ENCODE measurements at places on chromosomes 4 and X.

- no peak for DNase-seq
These were observed 432.9 kb downstream of the GRXCR1 start for GRCh38 chr4:43325220-43325967.

DNA sequence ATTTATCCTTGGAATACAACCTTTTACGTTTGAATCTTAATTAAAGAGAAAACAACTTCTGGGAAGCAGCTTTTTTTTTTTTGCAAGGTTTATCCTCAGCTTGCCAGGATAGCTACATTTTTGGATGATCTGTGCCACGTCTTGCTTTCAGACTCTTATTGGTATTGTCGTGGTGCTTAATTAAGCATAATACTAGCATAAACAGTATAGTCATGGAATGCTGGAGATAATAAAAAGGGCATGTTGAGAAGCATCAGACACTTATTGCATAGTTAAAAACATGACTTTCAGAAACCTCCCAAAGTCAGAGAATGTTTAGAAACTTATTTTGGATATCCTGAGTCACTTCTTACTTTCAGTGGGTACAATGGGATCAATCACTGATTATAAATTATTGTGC lies 77.0 kb downstream of the PALLD start:
- no peak for DNase-seq

GRCh38 chr4:98446499-98447375 lies 185.6 kb downstream of the RAP1GDS1 start:
- DNase-seq, result no peak

- no peak for DNase-seq
These were observed 50.0 kb upstream of the TRIM2 start for GRCh38 chr4:153154007-153154975.

- no peak for DNase-seq
These were observed 2683.1 kb downstream of the ARAP2 start for GRCh38 chr4:33561259-33561658.

DNA sequence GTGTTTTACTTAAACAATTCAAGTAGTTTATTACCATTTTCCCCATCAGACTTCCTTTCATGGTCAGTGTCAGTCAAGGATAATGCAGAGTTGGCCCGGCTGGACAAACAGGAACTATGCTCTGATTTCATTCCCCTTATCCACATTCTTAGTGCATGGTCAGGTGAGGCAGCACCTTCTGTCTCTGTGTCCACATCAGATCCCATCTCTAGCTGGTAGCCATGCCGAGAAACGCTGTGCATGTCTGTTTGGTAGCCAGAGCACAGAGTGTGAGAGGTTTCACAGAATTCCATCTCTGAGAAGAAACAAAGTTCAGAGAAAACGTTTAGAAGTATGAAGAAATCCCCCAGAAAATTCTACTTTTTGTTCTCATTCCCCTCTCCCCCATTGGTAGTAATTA lies 423.7 kb upstream of the TEX13C start:
- no peak for DNase-seq

GRCh38 chrX:18973527-18974192 lies 10.3 kb downstream of the PHKA2 start:
- no peak for DNase-seq

GRCh38 chr4:19319607-19320006 lies 932.1 kb upstream of the SLIT2 start:
- DNase-seq, result no peak

DNA sequence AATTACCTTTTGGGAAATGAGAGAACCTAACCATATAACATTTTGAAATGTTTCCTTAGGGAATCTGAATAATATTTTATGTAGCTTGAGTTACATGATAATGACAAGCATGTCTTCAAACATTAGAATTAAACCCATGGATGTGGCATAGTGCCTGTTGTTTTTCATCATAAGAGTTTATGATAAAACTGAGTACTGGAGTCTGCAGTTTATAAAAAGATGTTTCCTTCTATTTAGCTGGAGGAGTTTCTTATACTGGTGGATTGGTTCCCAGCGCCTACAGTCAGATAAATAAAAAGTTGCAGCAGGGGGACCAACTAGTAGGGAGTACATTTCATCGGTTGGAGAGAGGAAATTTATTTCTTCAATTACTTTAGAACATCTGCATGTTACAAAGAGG lies 70.1 kb upstream of the PCDH18 start:
- DNase-seq, result no peak

- DNase-seq, result no peak
These were observed 22.3 kb downstream of the GRIA2 start for GRCh38 chr4:157242871-157243270.

GRCh38 chr4:19752599-19752998 lies 499.1 kb upstream of the SLIT2 start:
- no peak for DNase-seq

- DNase-seq, result no peak
These were observed 525.1 kb upstream of the ATOH1 start for GRCh38 chr4:93303440-93303839.

- no peak for DNase-seq
These were observed 3.7 kb upstream of the FAT1 start for GRCh38 chr4:186727169-186727976.

DNA sequence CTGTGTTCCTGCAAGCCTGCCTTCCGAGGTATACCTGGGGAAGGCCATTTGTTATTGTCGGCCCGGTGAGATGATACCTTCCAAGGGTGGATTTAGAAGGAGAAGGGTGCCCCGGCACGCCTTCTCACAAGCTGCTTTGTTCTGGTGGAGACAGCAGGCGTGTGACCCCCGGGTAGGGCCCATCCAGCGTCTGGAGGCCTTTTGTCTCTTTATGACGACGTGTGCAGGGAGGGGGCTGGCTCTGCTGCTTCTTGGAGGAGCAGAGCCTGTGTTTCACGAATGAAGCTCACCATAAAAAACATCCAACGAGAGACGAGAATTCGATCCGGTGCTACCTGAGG lies 45.3 kb downstream of the SHOX start:
- no peak for DNase-seq

DNA sequence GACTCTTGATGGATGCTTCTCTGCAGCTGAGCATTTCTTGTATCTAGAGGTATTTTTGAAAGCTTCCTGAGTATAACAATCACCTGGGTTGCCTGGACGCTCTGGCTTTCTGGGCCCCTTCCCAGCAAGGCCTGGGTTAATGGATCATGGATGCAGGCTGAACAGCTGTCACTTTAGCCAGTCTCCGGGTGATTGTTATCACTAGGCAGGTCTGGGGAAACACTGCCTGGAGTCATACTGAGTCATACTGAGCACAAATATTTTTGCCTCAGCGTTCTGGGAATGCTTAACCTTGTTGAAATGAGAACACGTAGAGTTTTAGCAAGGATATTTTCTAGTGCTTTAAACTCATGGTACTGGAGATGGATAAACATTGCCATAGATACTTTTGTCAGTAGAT lies 102.6 kb downstream of the PHEX start:
- DNase-seq, result no peak

- DNase-seq, result no peak
These were observed 36.9 kb downstream of the CTBP1 start for GRCh38 chr4:1211891-1212545.
